Ovary (tissue), 10 donors: ENCODE measurements at places on chromosomes 13 and 19. TPM values are rescaled to one million over a fixed set of nuclear protein-coding genes. Genes with fewer than 3 reads are reported as not detected.

GRCh38 chr13:94195715-94196114 lies 283.8 kb downstream of the DCT start:
- H3K36me3 ChIP-seq, result no peaks in the 10 kb centered on the region
- DNase-seq, result no peak
- H3K27me3 ChIP-seq, result no peaks in the 10 kb centered on the region
- no peak overlapping the region for H3K4me3 ChIP-seq
- H3K4me1 ChIP-seq, result no peaks in the 10 kb centered on the region

DNA sequence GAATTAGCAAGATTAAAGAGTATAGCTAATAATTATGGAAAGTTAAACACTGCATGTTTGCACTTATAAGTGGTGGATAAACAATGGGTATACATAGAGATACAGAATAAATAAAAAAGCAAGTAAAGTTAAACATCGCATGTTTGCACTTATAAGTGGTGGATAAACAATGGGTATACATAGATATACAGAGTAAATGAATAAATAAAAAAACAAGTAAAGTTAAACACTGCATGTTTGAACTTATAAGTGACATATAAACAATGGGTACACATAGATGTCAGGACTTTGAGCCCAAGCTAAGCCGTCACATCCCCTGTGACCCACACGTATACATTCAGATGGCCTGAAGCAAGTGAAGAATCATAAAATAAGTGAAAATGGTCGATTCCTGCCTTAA lies 1533.3 kb upstream of the SPRY2 start:
- no peak for DNase-seq
- H3K27me3 ChIP-seq, result no peaks in the 10 kb centered on the region
- H3K27ac ChIP-seq, result no peak overlapping the region
- no peaks in the 10 kb centered on the region for H3K4me1 ChIP-seq

DNA sequence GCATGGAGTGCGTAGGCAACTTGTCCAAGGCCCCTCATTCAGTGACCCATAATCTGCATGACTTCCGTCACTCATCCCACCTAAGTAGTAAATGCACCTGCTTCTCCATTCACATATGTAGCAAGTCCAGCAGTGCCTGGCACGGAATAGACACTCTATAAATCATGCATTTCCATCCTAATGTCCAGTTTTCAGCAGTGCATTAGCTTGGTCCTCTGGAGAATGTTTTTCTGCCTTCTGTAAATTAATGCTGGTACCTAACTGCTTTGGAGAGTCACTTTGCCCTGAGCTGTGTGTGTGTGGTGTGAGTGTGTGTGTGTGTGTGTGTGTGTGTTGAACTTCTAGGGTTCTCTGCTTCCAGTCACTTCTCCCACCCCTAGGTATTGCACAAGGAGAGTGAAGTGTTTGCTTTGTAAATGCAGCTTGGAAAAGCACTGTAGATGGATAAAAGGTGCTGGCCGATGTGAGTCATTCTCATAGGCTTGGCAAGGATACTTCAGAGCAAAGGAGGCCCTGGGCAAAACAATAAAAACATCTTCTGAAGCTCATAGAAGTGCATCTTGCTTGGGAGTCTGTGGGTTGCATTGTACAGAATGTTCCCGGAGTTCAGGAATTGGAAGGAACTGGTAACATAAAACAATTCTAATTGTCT lies 181.8 kb downstream of the KATNAL1 start:
- peak; percentile 53 for DNase-seq
- no peak overlapping the region for H3K27ac ChIP-seq
- no peaks in the 10 kb centered on the region for H3K36me3 ChIP-seq
- peaks cover 4% of the 10 kb centered on the region for H3K4me1 ChIP-seq
- H3K27me3 ChIP-seq, result no peaks in the 10 kb centered on the region

DNA sequence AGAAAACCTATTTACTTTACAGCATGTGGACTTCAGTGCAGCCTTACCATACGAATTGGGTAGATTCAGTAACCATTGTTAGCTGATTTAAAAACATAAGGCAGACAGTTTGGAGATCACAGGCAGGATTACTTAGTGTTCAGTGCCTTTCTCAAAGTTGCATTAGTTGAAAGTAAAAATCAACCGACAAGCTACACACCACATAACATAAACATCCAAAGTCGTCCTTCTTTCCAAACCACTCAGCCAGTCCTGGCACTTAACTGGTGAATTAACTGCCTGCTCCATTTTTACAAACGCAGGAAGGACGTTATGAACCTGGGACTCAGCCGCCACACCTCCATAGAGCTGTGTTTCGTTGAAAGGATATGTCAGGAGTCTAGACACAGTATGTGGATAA lies 91.4 kb downstream of the COL4A1 start:
- H3K27ac ChIP-seq, result no peak overlapping the region
- no peaks in the 10 kb centered on the region for H3K27me3 ChIP-seq
- no peak overlapping the region for H3K4me3 ChIP-seq
- H3K36me3 ChIP-seq, result no peaks in the 10 kb centered on the region
- no peak for DNase-seq

DNA sequence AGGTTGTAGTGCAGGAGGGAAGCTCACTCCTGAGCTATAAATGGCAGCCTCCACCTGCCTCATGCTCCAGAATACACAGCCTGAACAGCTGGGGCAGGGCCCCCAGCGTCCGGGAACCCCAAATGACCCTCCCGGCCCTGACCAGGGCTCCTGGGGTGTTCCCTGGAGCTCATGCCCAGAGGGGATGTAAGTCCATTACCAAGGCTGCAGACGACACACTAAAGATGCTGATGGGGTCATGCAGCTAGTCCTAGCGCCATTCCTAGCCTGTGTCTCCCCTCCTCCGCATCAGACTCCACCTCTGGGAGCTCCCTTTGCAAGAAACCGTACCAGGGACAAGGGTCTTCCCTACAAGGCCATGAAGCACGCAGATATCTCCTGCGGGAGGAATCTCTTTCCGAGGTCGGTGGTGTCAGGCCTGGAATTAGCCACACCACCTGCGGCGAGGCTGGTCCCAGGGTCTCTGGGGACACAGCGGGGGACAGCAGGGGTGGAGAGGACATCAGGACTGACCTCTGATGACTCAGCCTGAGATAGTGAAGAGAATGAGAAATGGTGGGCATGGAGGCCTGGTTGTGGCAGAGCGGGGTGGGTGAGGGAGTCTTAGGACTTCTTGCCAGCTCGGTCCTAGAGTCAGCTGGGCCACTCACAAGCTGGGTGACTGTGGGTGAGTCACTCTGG lies 11.9 kb upstream of the TPM4 start:
- H3K4me3 ChIP-seq, result no peak overlapping the region
- H3K4me1 ChIP-seq, result no peaks in the 10 kb centered on the region
- no peak for DNase-seq
- H3K36me3 ChIP-seq, result no peaks in the 10 kb centered on the region
- H3K27ac ChIP-seq, result no peak overlapping the region

DNA sequence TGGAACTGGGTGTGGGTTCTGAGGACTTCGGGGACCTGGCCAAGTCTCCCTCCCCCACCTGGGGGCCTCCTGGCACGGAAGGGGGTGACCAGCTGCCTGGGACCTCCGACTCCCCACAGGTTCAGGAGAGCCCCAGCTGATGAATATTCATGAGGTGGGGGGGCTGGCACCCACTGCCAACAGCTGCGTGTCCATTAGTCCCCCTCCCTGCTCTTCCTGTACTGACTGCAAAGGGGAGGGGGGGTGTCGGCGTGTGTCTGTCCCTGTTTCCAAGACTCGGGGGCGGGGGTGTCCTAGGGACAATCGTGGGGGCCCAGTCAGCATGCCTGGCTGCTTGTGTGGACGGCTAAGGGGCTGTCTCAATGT lies 10.6 kb upstream of the NFIX start:
- H3K4me1 ChIP-seq, result peaks cover 1% of the 10 kb centered on the region
- H3K27ac ChIP-seq, result no peak overlapping the region
- H3K4me3 ChIP-seq, result no peak overlapping the region

DNA sequence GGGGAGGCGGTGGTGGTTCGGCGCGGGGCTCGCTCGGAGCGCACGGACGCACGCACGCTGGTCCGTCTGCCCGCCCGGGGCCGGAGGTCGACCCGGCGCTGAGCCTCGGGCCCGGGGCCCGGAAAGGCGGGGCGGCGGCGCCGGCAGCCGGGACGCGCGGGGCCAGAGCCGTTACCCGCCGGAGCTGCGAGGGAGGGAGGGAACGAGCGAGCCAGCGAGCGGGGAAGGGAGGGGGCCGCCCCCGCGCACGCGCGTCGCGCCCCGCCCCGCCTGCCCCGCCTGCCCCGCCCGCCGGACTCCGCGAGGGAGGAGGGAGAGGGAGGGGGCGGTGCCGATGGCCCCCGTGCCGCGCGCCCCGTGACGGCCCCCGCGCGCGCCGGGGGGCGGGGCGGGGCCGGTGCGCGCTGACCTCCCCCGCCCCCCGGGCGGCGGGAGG lies 15.0 kb downstream of the CIC start:
- H3K36me3 ChIP-seq, result no peaks in the 10 kb centered on the region
- DNase-seq, result peak; percentile 90
- H3K27ac ChIP-seq, result peak overlapping the region; percentile 98
- no peaks in the 10 kb centered on the region for H3K27me3 ChIP-seq

GRCh38 chr13:104773775-104774174 lies 1707.6 kb upstream of the SLC10A2 start:
- no peak overlapping the region for H3K4me3 ChIP-seq
- H3K27ac ChIP-seq, result no peak overlapping the region
- H3K4me1 ChIP-seq, result no peaks in the 10 kb centered on the region
- H3K27me3 ChIP-seq, result no peaks in the 10 kb centered on the region

- H3K27me3 ChIP-seq, result no peaks in the 10 kb centered on the region
- H3K4me3 ChIP-seq, result no peak overlapping the region
- DNase-seq, result peak; percentile 5
- H3K4me1 ChIP-seq, result peaks cover 3% of the 10 kb centered on the region
- no peak overlapping the region for H3K27ac ChIP-seq
- no peaks in the 10 kb centered on the region for H3K36me3 ChIP-seq
Measured at GRCh38 chr19:55700813-55701212, 25.8 kb downstream of the EPN1 start.

GRCh38 chr13:99812625-99813024 lies 158.9 kb downstream of the ZIC5 start:
- no peaks in the 10 kb centered on the region for H3K4me1 ChIP-seq
- no peak overlapping the region for H3K27ac ChIP-seq
- H3K4me3 ChIP-seq, result no peak overlapping the region

DNA sequence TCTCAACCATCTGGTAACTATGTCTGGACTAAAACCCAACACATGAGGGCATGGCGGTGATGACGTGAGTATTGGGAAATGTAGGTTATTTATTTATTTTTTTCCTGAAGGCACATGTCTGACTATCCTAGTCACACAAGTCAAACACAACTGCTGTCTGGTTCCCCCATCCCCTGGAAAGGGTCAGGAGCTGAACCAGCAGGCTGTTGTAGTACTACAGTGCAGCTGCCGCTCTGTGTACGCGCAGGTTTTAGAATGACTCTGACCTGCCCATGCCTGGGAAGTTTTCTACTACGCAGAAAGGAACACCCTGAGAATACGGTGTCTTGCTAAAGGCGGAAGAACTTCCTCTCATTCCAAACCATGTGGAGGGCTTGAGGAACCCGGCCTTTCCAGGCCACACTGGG lies 1.2 kb downstream of the SLC7A1 start:
- DNase-seq, result peak; percentile 51
- H3K36me3 ChIP-seq, result no peaks in the 10 kb centered on the region
- H3K4me1 ChIP-seq, result peaks cover 2% of the 10 kb centered on the region

GRCh38 chr13:88339271-88339741 lies 668.1 kb downstream of the SLITRK5 start:
- H3K36me3 ChIP-seq, result no peaks in the 10 kb centered on the region
- no peak overlapping the region for H3K27ac ChIP-seq
- H3K4me1 ChIP-seq, result no peaks in the 10 kb centered on the region
- no peaks in the 10 kb centered on the region for H3K27me3 ChIP-seq
- DNase-seq, result peak; percentile 38

- H3K27me3 ChIP-seq, result no peaks in the 10 kb centered on the region
- H3K4me3 ChIP-seq, result peak overlapping the region; percentile 70
- DNase-seq, result no peak
- H3K36me3 ChIP-seq, result no peaks in the 10 kb centered on the region
- peaks cover 7% of the 10 kb centered on the region for H3K4me1 ChIP-seq
Measured at GRCh38 chr19:5719274-5719960, 529 bp downstream of the LONP1 start.

GRCh38 chr13:47216176-47216822 lies 319.4 kb upstream of the HTR2A start:
- no peak overlapping the region for H3K4me3 ChIP-seq
- H3K36me3 ChIP-seq, result no peaks in the 10 kb centered on the region
- H3K27ac ChIP-seq, result no peak overlapping the region
- no peak for DNase-seq
- no peaks in the 10 kb centered on the region for H3K27me3 ChIP-seq
- no peaks in the 10 kb centered on the region for H3K4me1 ChIP-seq

DNA sequence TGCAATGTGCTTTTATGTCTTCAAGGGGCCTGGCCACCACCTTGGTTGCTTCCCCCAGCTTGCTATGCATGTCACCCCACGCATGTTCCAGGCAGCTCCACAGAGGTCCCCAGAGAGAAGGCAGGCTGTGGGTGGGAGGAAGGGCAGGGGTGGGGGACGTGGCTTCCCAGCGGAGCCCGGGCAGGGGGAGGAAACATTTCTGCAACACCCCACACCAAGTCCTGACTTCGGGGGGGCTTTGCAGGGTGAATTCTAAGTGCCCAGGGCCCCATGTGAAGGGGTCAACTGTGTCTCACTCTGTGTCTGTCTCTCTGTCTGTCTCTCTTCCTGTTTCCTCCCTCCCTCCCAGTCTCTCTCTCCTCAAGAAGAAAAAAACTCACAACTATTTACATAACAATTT lies 39.6 kb downstream of the LTBP4 start:
- H3K4me1 ChIP-seq, result peaks cover 4% of the 10 kb centered on the region
- H3K4me3 ChIP-seq, result no peak overlapping the region
- no peak for DNase-seq
- no peaks in the 10 kb centered on the region for H3K36me3 ChIP-seq
- no peaks in the 10 kb centered on the region for H3K27me3 ChIP-seq

DNA sequence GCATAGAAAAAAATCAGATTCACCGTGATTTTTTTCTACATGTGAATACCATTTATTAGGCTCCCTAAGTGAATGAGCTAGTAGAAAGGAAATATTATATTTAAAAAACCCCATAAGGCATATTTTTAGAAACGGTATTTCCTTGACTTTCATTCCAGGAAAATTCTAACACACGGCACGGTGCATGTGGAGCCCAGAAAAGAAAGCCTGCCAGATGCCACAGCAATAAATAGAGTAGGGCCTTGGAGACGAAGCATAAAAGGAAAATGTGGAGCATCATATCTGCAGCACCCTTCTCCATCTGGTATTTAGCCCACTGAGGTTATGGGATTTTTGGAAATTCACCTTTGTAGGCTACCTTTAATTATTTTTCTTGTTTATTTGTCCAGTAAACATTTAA lies 314.4 kb downstream of the ENOX1 start:
- no peak for DNase-seq
- H3K36me3 ChIP-seq, result no peaks in the 10 kb centered on the region
- no peaks in the 10 kb centered on the region for H3K4me1 ChIP-seq
- H3K27me3 ChIP-seq, result no peaks in the 10 kb centered on the region
- no peak overlapping the region for H3K4me3 ChIP-seq

The SIGLEC12 gene
- total RNA-seq, result not detected

The ITGBL1 gene
- total RNA-seq, result 1.8 TPM

The ICAM4 gene
- total RNA-seq, result 3.3 TPM

The FUZ gene
- 25.1 TPM for total RNA-seq
